HS-27A (cell line): ENCODE measurements at places on chromosomes 5 and 9.

- DNase-seq = peak; percentile 20
Observed at GRCh38 chr5:59367791-59368394, 525.6 kb downstream of the PDE4D start.

GRCh38 chr9:114433086-114433485 is 45.3 kb upstream of the AKNA start:
- no peak for DNase-seq

DNA sequence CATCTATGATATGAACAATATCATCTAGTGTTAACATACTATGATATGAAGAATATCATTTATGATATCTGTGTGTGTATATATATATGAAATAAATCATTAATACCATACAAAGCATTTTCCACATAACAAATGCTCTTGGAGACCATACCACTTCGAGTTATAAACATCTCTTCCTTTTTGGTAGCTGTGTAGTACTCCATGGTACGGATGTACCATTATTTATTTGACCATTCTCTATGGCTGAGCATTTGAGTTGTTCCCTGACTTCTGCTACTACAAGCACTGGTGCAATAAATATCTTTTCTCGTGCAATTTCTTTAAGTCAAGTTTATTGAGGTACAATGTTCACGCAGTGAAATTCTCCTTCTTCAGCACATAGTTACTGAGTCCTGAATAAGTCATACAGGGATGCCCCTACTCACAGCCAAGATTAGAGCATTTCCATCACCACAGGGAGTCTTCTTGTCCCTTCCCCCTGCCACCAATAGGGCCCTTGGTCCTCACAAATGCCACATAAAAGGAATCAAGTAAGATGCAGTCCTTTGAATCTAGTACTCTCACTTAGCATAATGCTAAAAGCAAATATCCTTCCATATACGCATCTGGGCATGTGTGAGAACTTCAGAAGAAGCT is 75.2 kb upstream of the SLC25A48 start:
- no peak for DNase-seq

DNA sequence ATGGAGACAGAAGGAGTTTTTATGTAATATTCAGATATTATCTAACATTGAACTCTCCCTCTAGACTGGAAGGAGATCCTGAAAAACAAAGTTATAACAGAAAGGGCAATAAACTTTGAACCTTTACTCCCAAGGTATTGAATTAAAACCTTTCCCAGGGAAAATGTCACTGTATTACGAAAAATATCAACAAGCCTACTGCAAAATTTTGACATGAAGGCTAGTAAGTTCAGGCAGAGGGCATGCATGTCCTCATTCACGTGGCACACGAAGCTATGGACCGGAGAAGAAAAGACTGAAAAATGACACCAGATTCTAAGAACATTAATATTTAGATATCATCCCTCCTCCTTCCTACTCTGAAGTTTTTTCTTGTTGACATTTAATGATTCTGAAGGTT is 638.8 kb downstream of the LRRC70 start:
- DNase-seq = no peak

GRCh38 chr9:81787747-81788632 is 98.6 kb upstream of the TLE1 start:
- peak; percentile 29 for DNase-seq

DNA sequence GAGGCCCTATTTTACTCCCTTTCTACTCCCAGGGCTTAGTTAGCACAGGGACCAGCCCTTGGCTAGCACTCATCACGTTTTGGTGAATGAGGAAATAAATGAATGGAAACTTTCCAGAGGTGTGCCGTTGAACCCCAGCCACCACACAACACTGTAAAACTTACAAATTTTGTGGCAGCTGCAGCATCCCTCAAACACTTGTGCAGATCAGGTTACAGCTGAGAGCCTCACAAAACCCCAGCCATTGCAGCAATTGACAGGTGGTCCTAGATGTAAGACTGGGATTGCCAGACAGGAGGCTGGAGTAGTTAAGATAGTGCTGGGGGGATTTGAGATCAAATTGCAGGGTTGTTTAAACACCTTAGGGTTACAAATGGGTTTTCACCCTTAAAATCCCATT is 482.2 kb upstream of the KIF2A start:
- no peak for DNase-seq

- DNase-seq = no peak
Observed at GRCh38 chr5:180034564-180034963, 37.0 kb downstream of the RNF130 start.

- no peak for DNase-seq
Observed at GRCh38 chr5:65482296-65482735, 596 bp upstream of the ADAMTS6 start.

GRCh38 chr5:125786021-125786420 is 637.2 kb upstream of the GRAMD2B start:
- DNase-seq = no peak

- peak; percentile 45 for DNase-seq
Observed at GRCh38 chr5:132294728-132295504, 722 bp downstream of the SLC22A4 start.

- no peak for DNase-seq
Observed at GRCh38 chr9:112408275-112408674, 28.4 kb downstream of the HSDL2 start.

- DNase-seq = no peak
Observed at GRCh38 chr9:19728101-19728500, 60.7 kb downstream of the SLC24A2 start.

DNA sequence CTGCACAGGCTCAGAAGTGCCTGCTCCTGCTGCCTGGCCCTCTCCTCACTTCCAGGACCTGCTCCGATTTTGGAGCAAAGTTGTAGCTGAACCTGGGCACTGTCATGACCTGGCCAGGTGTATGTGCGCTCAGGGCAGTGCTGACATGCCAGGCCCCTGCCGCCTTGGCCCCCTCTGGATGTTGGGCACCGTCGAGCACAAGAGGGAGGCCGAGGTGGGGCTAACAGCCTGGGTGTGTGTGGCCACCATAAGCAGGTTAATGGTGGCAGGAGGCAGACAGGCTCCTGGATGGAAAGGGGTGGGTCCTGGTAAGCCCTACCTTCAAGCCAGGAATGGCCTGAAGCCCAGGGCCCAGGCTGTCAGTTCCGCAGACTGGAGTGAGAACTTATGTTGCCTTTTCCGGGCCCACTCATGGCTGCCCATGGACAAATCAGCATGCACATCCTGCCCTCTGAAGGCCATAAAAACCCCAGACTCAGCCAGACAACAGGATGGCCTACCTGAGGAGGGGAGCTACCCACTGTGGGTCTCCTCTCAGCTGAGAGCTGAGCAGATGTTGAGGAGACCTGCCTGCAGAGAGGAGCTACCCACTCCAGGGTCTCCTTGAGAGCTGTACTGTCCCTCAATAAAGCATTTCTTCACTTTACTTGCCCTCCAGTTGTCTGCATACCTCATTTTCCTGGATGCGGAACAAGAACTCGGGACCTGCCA is 66.2 kb downstream of the NACC2 start:
- DNase-seq = no peak

DNA sequence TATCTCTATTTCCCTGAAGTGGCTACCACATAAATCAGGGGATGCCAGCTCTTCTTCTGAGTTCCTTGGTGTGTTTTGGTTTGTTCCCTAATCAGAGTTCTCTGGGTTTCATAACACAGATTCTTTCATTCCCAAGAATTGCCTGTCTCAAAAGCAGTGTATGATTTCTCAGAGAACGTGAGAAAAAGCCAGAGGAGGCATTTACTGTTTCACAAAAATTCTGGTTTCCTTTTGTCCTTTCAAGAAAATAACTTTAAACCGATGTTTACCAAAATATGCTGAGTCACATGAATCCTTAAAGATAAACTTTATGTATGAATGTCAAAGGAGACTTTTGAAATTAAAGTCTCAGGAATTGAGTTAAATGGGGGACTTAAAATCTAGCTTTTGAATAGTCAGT is 314.3 kb downstream of the EBF1 start:
- DNase-seq = no peak

- DNase-seq = no peak
Observed at GRCh38 chr5:40762705-40763104, 6.9 kb upstream of the TTC33 start.

- DNase-seq = no peak
Observed at GRCh38 chr5:15966066-15966640, 213.4 kb downstream of the MARCHF11 start.

GRCh38 chr9:121350993-121351561 is 19.0 kb downstream of the STOM start:
- peak; percentile 91 for DNase-seq

GRCh38 chr9:128160603-128160987 is 530 bp downstream of the BBLN start:
- no peak for DNase-seq

DNA sequence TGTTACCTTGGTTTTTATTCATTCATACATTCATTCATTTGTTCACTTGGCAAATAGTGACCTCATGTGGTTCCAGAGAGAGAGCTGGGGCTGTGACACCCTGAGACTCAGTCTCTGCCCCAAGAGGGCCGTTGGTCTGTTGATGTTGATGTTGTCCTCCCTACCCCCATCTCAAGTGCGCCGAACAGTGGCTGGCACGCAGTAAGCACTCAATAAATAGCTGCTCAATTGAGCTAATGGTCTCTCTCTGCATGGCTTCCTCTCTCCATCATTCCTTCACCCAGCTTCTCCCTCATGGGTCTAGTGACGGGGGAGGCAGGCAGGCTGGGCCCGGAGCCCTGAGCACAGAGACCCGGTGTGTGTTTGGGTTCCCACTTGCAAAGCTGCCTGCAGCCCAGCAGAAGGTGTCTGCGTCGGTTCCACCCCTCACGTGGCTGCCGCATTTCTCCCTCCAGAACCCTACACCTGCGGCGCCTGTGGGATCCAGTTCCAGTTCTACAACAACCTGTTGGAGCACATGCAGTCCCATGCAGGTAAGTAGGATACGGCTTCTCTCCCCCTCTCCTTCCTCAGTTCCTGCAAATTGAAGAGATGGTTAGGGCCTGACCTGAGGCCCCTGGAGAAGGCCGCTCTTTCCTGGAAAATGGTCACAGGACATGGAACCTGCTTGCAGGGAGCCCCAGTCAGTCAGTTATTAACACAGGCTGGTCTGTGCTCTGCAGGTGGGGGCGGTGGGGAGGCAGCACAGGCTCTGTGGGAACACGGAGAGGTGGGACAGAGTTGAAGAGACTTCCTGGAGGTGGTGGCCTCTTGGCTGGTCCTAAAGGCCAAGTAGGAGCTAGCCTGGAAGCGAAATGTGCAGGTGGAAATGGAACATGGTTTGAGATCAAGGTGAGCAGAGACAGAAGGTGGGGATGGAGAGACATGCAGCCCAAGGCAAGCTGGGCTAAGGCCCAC is 42.0 kb downstream of the AMBP start:
- DNase-seq = no peak

DNA sequence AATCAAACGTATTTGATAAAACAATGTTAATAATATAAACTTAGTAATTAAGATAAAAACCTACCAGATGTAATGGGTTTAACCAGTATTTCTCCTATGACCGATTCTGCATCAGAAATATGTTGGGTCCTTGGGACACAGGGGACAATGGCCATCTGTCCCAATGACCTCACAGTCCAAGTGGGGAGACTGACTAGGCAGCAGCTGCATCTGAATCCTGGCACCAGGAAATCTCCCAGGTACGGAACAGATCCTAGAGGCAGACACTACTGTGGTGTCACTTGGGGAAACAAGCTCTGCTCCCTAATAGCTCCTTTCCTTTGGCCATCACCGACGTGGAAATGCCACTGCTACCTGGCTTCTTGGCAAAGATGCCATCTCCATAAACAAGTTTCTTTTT is 81.8 kb upstream of the SARDH start:
- no peak for DNase-seq

GRCh38 chr5:78661691-78662090 is 13.1 kb upstream of the LHFPL2 start:
- DNase-seq = no peak

DNA sequence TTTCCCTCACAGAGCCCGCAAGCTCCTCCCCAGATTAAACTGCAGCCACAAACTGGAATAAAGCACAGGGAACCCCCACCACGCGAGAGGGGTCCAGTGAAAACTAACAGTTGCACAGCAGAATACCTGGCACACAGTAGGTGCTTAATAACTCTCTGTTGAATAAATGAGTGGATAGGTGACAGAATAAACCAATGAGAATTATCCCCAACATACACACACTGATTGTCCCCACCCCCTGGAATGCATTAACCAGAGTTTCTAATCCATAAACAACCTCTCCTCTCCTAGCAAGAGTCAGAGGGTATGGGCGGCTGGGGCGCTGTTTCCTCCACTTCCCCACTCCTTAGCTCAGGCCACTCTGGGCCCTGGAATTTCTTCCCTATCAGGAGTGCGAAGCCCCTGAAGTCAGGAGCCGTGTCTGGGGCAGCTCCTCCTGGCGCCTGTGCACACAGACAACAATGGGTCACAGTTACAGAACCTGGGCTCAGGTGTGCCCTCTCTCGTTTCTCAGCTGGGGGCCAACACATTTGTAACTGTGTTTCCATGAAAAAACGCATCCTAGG is 27.6 kb downstream of the RAPGEF1 start:
- DNase-seq = no peak

- no peak for DNase-seq
Observed at GRCh38 chr5:58491216-58491892, at the start of gene GAPT. GAPT (plus strand) TSS chr5:58491435; CDS start chr5:58494537, 3,102 bp downstream.

GRCh38 chr5:179494774-179495526 is 55.4 kb upstream of the RUFY1 start:
- no peak for DNase-seq

DNA sequence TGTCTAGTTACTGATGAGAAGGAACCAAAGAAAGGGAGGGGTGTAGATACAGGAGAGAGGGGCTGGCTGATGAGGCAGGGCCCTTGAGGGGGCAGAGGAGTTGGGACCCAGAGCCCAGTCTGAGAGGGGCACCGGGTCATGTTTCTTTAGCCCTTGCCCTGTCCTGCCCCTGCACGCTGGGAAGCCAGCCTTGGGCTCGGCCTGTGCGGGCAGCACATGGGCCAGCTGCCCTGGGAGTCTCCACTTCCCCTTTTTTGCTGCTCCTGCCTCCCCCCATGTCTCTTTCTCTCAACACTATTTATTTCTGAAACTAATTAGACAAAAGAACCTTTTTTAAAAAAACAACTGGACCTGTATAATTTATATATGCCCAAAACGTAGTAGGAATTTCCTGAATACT is 20.5 kb downstream of the MVB12B start:
- DNase-seq = no peak

DNA sequence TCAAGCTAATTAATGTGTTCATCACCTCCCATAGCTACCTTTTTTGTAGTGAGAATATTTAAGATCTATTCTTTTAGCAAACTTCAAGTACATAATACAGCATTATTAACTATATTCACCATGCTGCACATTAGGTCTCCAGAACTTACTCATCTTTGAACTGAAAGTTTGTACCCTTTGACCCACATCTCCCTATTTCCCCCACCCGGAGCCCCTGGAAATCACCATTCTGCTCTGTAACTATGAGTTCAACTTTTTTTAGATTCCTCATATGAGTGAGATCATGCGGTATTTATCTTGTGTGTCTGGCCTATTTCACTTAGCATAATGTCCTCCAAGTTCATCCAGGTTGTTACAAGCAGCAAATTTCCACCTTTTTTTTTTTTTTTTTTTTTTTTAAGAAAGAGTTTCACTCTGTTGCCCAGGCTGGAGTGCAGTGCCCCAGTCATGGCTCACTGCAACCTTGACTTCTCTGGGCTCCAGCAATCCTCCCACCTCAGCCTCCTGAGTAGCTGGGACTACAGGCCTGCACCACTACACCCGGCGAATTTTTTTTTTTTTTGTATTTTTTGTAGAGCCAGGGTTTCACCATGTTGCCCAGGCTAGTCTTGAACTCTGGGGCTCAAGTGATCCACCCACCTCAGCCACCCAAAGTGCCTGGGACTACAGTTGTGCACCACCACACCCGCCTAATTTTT is 100.4 kb upstream of the SAP30L start:
- no peak for DNase-seq
